ENCODE measurements at places on chromosomes 7 and 10.

DNA sequence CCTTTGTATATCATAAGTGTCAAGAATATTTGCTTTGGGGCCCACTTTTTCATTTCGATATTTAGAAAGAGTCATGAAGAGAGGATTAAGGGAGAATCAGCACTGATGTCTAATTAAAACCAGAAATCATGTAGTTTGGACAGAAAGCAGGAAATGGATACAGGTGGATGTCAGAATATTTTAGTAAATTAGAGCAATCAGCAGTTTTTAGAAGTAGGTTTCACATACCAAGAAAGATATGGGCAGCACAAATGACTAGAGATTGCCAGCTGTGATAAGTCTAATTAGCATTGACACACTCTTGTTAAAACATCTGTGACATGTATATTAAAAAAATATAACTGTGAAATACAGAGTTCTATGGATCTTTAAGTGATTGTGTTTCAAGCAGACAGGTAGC is 180.8 kb upstream of the POM121L12 start:
- DNase-seq = no peak

DNA sequence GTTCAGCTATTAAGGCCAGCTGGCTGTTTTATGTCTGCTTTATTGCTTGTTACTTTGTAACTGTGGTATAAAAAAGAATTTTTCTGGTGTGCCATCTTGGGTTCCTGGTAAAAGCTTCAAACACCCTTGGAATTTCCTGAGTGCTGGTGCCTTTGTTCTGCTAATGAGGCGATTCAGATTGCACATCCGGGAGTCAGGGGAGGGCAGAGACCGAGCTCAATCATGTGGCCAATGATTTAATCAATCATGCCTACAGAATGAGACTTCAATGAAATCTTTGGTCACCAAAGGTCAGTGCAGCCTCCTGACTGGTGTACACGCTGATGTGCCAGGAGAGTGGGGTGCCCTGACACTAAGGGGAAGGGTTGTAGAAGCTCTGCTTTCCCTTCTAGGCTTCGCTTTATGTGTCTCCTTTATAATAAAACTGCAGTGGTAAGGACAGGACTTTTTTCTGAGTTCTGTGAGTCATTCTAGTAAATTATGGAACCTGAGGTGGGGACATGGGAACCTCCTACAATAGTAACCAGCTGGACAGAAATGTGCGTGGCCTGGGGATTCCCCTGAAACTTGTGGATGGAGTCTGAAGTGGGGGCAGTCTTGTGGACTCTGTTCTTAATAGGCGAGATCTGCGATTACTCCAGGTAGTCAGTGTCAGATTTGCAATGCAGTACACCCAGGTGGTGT is 69.4 kb upstream of the OGDHL start:
- no peak for DNase-seq

GRCh38 chr7:20365486-20365885 is 34.8 kb downstream of the ITGB8 start:
- no peak for DNase-seq

- no peak for DNase-seq
These were observed 278.1 kb downstream of the DPP6 start for GRCh38 chr7:154330318-154330717.

DNA sequence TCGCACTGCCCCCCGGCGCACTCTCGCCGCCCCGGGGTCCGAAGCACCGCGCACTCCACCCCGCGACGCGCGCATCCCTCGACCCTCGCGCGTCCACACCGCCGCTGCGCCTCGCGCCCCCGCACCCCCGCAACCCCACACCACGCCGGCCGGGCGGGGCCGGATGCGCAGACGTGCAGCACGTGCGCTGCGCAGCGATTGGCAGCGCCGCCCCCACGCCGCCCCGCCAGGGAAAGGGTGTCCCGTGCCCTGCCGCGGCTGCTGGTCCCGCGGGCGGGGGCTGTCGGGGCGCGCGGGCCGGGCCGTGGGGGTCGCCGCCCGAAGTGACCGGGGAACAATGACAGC is 53.7 kb upstream of the KDM7A start:
- peak; percentile 52 for DNase-seq

GRCh38 chr7:22726907-22727713 is at the start of gene IL6:
Gene IL6, plus strand, starts transcription at chr7:22727200. Its CDS starts 63 bp downstream, at chr7:22727263.
- DNase-seq = peak; percentile 86

- no peak for DNase-seq
These were observed 25.3 kb downstream of the GFRA1 start for GRCh38 chr10:116247691-116248090.

DNA sequence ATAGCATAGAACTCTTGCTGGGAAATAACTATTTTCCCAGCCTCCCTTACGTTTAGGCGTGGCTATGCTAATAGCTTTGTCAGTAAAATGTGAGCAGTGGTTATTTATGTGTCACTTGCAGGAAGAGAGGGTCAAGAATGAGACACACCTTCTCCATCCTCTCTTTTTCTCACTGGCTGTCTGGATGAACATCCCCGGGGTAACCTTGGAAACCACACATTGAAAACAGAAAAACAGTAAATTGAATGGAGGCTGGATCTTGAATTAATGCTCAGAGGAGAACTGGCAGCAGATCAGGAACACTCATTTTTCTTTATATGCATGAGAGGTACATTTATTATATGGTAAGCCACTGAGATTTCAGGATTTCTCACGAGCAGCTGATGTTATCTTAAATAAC is 127.6 kb downstream of the DNAJB9 start:
- DNase-seq = no peak

DNA sequence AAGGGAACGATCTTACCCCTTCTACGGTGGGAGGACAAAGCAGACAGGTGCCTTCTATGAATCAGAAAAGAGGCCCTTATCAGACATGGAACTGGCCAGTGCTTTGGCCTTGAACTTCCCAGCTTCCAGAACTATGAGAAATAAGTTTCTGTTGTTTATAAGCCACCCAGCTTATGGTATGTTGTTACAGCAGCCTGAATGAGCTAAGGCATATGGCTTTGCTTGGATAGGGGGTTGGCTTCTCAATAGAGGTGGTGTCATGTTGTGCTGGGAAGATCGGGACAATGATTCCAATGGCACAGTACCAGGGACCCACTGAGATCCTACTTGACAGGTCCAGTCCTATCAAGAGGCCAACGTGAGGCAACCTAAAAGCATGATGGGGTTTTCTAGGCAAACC is 183.4 kb upstream of the BMPER start:
- DNase-seq = no peak

- no peak for DNase-seq
These were observed 263.0 kb upstream of the BMPER start for GRCh38 chr7:33642312-33642711.

DNA sequence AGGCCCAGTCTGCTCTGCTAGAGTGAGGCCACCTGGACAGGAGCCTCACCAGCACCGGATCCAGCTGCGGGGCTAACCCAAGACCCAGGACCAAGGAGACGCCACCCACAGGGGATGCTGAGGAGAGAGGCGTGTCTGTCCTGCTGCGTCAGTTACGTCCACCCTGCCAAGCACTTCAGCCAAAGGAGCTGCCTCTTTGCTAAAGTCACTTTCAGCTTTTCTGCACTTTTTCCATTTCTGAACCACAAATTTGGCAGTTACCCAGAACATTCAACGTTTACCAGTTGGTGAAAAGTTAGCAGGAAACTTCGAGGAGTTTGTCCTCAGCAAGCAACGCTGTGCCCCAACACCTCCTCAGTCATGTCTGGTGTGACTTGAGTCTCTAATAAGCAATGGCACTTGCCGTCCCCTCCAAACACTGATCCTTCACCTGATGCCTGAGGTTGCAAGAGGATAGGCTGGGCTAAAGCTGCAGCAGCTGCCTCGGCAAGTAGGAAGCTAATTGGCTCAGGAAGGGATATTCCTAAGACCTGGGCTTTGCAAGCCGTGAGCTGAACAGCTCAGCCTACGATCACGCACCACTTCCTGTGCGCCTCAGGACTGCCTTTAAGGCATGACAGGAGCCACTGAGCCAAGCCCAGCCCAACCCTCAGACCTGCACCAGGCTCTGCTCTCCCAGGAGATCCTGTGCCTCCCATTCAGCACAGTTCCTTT is 40.1 kb downstream of the KCNH2 start:
- peak; percentile 81 for DNase-seq

- no peak for DNase-seq
These were observed 98.5 kb downstream of the NRP1 start for GRCh38 chr10:33235951-33236350.

DNA sequence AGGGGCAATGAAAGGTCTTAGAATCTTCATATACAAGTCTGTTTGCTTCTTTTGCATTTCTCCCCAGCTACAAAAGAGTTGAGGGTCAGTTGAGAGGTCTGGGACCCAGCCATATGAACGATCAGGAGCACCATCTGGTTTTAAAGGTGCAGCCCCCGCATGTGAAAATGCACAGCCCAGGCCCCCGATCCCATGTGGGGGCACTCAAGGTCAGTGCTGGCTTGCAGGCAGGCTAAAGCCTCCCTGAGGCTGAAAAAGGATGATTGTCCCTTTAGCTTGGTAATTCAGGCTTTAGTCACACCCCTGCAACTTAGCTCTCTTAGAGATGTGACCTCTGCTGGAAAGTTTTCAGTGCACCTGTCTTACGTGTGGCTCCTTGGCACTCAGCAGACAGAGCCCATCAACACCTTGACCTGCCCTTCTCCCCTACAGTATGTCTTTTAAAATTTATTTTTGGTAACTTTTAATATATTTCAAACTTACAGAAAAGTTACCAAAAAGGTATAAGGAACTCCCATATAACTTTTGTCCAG is 80.1 kb upstream of the PDCD4 start:
- DNase-seq = no peak

DNA sequence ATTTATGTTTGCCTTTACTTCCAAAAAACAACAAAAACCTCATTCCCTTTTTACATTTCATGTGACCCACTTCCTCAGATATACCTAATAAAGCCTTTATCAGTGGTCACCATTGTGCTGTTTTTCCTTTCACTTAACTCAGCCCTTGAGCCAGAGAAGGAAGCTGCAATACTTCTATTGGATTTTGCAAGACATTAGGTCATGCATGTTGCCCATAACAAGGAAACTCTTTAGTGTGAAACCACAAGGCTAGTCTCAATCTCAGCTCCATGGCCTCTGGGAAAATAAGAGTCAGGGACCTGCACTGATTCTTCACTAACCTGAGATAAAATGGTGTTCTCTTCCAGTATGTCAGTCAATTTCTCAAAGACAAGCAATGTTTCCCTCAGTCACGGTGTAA is 27.8 kb downstream of the STEAP4 start:
- no peak for DNase-seq

- peak; percentile 36 for DNase-seq
These were observed at the start of gene ASAH2B for GRCh38 chr10:50739618-50740292. Gene ASAH2B, plus strand, starts transcription at chr10:50739936. Its CDS starts 5,195 bp downstream, at chr10:50745131.

- DNase-seq = no peak
These were observed 44.1 kb downstream of the MTURN start for GRCh38 chr7:30178748-30179436.

DNA sequence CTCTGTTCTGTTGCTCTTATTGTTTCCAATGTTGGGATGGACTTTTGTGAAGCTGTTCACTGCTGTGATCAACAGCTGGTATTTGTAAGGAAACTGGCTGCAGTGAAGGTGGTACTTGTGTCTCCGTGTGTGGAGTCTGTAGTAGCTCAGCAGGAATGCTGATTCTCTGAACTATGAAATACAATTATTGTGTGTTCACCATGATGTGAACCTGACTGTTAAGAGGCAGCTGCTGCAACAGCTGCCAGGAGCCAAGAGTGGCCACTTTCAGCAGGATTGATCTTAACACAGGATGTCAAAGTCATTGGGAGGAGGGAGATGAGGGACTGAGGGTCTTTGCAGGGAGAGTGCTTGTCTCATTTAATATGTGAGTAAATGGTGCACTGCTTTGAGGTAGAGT is 13.9 kb downstream of the VSTM2A start:
- DNase-seq = no peak

GRCh38 chr10:91885362-91886079 is 23.8 kb downstream of the FGFBP3 start:
- DNase-seq = no peak

DNA sequence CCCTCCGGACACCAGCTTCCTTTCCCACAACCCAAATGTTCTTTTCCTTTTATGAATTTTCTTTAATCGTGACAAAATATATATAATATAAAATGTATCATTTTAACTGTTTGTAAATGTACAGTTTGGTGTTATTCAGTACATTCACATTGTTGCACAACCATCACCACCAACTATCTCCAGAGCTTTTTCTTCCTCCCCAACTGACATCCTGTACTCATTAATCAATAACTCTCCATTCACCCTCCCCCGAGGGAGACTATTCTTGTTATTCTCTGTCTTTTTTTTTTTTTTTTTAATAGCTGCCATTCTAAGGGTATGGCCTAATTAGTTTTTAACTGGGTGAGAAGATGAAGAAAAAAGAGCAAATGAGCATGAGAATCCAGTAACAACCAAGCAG is 30.6 kb upstream of the ITGB1 start:
- DNase-seq = no peak

GRCh38 chr7:20191391-20191869 is 25.8 kb downstream of the MACC1 start:
- no peak for DNase-seq

GRCh38 chr10:133069033-133069525 is 18.6 kb upstream of the ADGRA1 start:
- no peak for DNase-seq

DNA sequence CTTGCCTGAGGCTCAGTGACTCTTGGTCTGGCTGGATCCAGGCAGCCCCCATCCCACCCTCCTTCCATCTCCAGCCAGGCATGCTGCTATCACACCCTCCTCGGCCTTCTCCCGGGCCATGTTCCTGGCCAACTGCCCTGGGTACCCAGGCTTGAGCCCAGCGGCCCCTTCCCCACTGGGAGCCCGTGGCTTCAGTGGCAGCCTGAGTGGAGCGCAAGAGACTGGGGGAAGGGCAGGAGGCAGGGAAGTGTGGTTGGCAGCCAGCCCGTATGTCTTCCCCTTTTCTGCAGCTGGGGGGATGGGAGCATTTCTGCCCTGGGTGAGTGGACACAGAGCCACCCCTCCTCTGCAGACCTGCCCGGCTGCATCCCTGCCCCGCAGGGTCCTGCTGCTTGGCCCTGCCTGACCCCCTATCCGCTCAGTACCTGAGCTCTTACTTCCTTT is 148.5 kb downstream of the ARHGAP22 start:
- peak; percentile 89 for DNase-seq

GRCh38 chr10:130161331-130161730 is 25.1 kb downstream of the GLRX3 start:
- no peak for DNase-seq

GRCh38 chr7:159097661-159098423 is 46.8 kb downstream of the VIPR2 start:
- DNase-seq = no peak

- no peak for DNase-seq
These were observed 461.9 kb upstream of the KLF6 start for GRCh38 chr10:4246881-4247358.

DNA sequence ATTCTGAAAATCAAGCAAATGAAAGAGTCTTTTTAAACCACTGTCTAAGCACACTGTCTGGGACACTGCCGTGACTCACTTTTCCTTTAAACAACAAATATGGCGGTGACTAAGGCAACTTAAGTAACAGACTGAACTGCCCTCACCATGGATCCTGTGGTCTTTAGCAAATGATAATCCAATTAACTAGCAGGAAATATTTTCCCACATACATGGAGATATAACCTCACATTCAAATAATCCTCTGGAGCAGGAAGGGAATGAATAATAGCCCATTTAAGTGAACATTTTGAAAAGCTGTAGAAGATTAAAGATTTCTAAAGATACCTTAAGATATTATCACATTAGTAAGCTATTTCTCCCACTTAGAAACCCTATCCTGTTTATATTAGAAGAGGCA is 40.3 kb upstream of the LRRC17 start:
- peak; percentile 16 for DNase-seq

All from common myeloid progenitor, CD34-positive (primary cell).